Activated CD4-positive, alpha-beta T cell treated with anti-CD3 and anti-CD28 coated beads for 36 hours (primary cell): ENCODE measurements at places on chromosomes 6 and 20. TPM values are rescaled to one million over a fixed set of nuclear protein-coding genes. Genes with fewer than 3 reads are reported as not detected.

CYP24A1 gene
- total RNA-seq: not detected

CRISP2 gene
- not detected for total RNA-seq

DNA sequence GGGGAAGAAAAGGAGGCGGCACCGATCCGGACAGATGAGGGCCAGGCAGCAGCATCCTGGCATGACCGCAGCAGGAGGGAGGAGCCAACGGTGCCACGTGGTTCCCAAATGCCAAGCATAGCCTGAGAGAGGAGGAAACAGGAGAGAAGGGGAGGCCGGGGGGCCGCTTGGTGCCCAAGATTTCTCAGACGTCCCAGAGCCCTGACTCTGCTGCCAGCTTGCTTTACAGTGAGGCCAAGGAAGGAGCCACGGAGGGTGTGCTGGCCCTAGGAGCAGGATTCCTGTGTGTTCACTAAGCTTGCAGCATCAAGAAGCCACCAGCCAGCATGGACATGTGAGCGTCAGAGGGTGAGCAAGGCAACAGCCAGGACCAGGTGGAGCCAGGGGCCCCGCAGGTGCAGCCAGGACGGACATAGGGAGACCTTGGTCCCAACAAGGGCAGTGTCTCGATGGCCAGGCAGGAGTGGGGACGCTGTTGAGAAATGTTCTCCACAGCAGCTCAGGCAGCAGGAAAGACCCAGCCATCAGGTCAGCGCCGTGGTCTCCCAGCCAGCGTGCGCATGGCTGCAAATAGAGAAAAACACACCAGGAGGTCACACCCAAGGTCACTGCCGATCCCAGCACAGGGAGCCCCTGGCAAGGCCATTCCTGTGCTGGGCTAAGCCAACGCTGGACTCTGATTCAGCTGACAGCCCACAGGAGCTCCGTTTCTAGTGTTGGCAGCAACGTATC is 143.7 kb downstream of the DLL1 start:
- DNase-seq: no peak

GRCh38 chr20:49666911-49667310 is 46.8 kb downstream of the B4GALT5 start:
- no peak for DNase-seq
